Type B pancreatic cell (in vitro differentiated cells): ENCODE measurements at places on chromosomes 1 and 21. TPM values are rescaled to one million over a fixed set of nuclear protein-coding genes. Genes with fewer than 3 reads are reported as not detected.

Gene UMODL1
- 0.36 and 1.0 TPM in 2 replicates for total RNA-seq

Gene WDR64
- not detected in 2 replicates for total RNA-seq

Gene FBLIM1
- 78.3 and 182 TPM in 2 replicates for total RNA-seq

Gene KIF26B
- total RNA-seq: 6.1 and 22.1 TPM in 2 replicates

Gene FCRL1
- not detected in 2 replicates for total RNA-seq

Gene KIRREL1
- total RNA-seq: 15.0 and 51.6 TPM in 2 replicates

Gene MUL1
- total RNA-seq: 31.1 and 38.4 TPM in 2 replicates

Gene CR1L
- not detected in 2 replicates for total RNA-seq

Gene LCE1F
- not detected in 2 replicates for total RNA-seq

Gene CD1D
- 0.24 and 0.29 TPM in 2 replicates for total RNA-seq

Gene KCNJ9
- total RNA-seq: not detected in 2 replicates

Gene GLUL
- 476 and 545 TPM in 2 replicates for total RNA-seq

Gene BCL2L15
- total RNA-seq: 1.2 TPM in 2 replicates

Gene LHX8
- 0.31 and 1.2 TPM in 2 replicates for total RNA-seq

Gene PARS2
- total RNA-seq: 9.5 and 10.2 TPM in 2 replicates

Gene NMNAT2
- 3.7 and 8.2 TPM in 2 replicates for total RNA-seq

Gene GBP7
- not detected in 2 replicates for total RNA-seq

Gene TADA1
- 12.4 and 18.4 TPM in 2 replicates for total RNA-seq
